ENCODE measurements at places on chromosomes 1 and 21.

- DNase-seq = no peak
These were observed 95.1 kb downstream of the WDR4 start for GRCh38 chr21:42784276-42784675.

DNA sequence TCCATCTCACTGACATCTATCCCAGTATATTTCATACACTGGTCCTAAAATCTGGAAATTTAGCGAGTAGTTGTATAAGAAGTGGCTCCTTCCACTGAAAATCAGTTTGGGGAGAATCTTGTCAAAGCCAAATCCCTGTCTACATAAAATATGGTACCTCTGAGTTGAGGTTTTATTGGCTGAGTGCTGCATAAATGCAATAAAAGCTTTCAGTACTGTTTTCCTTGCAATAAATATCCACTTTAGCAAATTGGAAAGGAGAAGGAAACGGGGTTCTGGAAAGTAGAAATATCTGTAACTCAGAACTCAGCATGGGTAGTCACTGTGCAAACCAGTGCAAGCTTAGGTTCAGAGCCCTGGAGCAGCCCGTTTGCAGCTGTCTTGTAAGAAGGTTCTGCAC lies 580.2 kb downstream of the SMYD3 start:
- no peak for DNase-seq

DNA sequence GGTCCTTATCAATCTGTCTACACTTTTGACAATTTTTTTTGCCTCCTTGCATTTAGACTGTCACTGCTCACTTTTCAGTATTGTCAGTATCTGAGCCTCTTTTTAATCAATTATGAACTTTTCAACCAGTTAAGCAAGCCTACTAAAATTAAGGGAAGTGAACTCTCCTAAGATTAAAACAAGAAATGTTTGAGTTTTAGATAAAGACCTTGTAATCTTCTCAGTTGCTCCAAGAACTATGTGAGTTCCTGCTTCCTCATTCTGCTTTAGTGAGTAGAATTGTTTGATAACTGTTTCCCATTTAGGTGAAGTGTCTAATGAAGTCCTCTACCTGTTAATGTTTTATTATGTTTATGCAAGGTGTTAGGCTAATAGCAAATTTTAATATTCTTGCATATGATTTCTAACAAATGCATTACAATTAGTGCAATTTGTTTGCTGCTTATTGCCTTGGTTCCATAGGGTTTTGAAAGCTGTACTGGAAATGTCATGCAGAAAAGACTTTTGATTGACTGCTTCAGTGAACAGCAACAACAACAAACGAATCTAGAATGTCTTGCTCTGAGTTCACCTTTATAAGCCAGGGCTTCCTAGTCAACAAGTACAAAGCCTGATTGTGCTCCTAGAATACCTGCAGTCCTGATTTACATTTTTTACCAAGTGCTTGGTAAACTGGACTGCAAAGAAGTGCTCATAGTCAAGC lies 40.9 kb downstream of the PLA2G4A start:
- DNase-seq = no peak

DNA sequence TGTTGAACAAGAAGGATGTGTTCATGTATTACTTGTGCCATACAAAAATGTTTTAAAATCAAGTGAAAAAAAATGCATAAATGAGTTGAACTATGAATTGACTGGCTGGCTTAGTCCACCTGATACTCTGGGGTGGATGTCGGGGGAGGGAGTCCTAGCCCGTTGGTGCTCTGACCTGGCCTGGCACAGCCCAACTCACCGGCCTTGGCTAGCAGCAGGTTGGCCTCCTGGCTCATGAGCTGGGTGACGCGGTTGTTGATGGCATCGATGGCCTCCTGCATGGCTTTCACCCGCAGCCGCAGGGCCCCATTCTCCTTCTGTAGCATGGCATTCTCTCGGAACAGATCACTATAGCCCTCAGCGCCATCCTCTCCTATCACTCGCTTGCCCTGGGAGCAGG lies 21.6 kb downstream of the KIF21B start:
- no peak for DNase-seq

DNA sequence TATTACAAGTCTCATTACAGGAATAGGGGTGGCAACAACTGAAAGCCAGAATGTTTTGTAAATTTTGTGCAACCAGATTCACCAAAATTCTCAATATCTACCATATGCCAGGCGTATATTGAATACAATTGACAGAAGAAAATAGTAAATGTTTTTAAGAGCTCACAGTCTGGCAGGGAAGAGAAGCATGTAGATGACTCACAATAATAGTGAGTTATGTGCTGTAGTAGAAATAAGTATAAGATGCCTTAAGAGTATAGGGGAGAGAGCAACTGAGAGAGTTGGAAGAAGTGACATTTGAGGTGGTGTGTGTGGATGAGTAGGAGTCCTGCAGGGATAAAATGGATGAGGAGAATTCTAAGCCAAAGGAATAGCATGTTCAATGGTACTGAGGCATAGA lies 170.5 kb upstream of the FGGY start:
- DNase-seq = no peak

DNA sequence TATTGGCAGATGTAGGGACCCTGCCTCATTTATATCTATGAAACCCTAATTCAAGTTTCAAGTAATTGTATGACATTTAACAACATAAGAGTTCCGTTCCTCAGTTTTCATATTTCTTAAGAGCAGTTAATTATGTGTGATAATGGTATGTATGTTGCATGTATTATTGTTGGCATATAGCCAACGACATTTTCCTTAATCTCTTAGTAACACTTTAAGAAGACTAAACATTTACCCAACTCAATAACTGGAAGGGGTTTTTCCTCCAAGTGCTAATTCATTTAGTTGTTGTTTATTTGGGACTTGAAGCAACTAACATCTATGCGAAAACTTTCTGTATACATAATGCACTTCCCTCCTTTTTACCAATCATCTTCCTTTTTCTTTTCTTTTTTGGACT lies 1.5 kb upstream of the RALGPS2 start:
- DNase-seq = no peak

- peak; percentile 70 for DNase-seq
These were observed 66.4 kb upstream of the BTG3 start for GRCh38 chr21:17679002-17679600.

GRCh38 chr1:13619909-13620308 lies 36.3 kb downstream of the PDPN start:
- DNase-seq = no peak

DNA sequence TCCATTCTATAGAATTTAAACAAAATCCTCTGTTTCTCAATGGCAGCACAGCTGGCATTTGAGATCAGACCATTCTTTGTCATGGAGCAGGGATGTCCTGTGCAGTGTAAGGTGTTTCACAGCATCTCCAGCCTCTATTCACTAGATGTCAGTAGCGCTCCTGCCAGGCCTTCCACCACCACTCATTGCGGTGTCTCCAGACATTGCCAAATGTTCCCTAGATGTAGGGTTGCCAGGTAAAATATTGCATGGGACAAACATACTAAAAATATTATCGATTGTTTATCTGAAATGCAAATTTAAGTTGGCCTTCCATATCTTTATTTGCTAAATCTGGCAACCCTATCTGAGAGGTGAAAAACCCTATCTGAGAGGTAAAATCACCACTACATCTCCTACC lies 11.7 kb downstream of the ITLN2 start:
- no peak for DNase-seq

DNA sequence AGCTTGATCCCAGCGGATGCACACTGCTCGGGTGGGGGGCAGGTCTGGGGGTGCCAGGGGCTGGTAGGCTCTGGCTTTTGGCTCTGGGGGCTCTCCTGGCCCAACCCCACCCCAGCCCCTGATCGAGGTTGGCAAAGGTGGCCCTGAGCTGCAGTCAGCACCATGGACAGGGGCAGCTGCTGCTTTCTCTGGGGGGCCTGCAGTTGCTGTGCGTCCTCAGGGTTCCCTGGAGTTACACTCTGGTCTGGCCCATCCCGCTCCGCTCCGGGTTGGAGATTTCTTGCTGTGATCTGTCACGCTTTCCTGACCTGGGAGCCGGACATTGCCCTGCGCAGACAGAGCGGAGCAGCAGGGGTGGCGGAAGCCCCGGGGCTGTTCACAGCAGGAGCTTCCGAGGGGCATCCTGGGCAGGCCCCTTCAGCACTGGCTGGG lies 8.0 kb upstream of the PLCH2 start:
- no peak for DNase-seq

- DNase-seq = no peak
These were observed 76.7 kb downstream of the PATJ start for GRCh38 chr1:61818992-61819391.

- no peak for DNase-seq
These were observed 4.7 kb upstream of the STK40 start for GRCh38 chr1:36390411-36390810.

DNA sequence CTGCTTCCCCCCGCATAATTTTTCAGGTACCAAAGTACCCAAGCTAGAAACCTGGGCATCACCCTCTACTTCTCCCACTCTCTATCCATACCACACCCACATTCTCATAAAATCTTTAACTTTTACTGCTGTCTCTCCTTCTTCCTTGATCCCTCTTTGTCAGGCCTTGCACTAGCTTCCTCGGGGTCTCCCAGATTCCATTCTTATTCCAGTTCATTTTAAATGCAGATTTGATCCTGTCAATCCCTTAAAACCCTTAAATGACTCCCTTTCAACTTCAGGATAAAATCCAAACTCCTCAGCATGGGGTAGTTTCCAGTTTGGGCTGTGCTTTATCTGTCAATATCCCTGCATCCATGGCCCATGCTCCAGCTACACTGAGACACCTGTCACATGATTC lies 343.5 kb downstream of the PBX1 start:
- DNase-seq = no peak

DNA sequence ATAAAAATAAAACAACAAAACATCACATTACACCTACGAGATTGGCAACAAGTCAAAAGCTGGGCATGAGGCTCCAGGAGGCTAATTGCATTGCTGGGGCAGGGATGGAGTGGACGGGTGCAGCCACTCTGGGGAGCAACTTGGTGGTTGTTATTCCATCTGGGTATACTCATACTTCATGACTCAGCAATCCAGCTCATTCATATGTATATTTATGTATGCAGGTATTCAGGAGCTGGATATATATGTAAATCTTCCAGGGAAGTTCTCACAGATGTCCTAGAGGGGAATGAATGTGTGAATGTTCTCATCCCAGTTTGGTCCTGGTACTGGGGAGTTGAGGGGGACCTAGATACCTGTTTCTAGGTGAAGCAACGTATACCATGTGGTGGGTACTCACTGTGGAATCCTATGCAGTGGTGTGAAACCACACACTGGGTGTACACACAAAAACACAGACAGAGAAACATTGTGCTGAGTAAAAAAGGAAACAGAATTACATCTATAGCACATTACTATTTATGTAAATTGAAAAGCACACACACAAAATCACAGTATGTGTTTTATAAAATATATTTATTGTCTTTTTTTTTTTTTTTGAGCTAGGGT lies 79.7 kb upstream of the RAB4A start:
- no peak for DNase-seq

- no peak for DNase-seq
These were observed 10.2 kb downstream of the SH3BP5L start for GRCh38 chr1:248815407-248816034.

DNA sequence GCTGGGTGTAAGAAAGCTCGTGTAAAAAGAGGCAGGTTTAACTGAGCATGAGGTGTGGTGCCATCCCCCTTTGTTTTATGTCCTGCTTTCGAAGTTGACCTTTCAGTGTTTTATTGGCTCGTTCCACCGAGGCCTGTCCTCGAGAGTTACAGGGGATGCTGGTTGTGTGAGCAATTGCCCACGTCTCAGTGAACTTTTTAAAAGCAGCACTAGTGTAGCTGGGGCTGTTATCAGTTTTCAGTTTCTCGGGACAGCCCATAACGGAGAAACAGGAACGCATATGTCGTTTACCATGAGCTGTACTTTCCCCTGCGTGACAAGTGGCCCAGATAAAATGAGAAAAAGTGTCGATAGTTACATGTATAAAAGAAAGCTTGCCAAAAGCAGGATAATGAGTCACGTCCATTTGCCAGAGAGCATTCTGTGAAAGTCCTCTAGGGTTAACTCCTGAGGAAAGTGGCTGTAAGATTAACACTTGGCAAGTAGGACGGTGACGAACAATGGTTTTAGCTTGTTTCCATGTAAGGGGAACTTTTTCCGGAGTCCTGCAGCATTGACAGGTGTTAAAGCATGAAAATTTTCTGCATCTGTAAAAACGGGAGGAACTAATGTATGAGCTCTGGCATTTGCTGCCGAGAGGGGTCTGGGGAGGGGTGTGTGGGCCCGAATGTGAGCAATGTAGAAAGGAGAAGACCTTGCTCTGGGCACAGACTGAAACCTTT lies 7.8 kb upstream of the LRRC47 start:
- no peak for DNase-seq

DNA sequence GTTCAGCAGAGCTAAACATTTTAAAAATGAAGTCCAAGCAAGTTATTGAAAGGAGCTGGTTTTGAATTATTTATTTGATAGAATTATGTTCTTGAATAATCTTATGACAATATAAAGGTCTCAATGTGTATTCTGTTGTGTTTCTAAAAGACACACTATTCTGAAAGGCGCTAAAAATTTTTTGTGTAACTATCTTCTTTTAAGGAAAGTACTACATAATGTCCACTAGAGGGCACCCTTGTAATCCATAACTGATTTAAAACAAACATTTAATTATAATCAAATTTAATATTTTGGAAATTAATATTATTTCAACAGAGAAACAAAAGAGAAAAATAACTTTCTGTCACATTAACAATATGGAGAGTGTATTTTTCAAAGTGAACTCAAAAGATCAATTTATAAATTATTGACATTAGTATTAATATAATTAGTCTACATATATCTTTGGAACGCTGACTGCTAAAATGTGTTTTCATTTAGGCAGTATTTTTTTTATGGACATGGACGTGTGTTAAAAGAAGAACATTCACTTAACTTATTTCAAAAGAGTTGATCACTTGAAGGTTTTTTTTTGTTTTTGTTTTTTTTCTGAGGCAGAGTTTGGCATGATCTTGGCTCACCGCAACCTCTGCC lies 248.4 kb downstream of the DENND1B start:
- peak; percentile 14 for DNase-seq

DNA sequence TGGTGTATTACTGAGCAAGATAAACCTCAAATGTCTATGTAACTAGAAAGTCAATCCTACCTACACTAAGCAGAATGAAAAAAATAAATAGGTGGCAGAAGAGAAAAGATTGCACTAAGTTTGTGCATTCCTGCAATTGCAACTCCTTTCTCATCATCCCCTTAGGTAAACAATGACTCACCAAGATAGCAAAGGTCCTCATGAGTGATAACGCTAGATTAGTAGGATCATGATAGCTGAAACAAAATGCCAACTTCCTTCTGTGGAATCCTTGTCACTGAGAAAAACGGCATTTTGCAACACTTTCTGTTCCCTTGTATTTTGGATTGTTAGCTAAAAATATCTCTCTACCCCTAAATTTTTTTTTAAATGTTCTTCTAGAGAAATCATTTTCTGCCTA lies 20.0 kb upstream of the FCER1A start:
- DNase-seq = no peak

DNA sequence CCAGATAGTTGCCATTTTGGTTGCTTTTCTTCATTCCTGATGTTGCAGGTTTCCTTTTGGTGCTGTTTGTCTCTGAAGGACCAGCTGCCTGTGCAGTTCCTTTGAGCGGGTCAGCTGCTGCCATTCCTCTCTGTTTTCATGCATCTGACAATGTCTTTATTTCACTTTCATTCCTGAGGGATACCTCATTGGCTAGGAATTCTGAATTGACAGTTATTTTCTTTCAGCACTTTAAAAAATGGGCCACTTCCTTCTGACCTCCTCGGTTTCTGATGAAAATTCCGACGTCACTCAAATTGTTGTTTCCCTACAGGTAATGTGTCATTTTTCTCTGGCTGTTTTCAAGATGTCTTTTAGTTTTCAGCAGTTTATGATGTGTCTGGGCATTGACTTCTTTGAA lies 24.8 kb downstream of the CCSAP start:
- no peak for DNase-seq

All from activated CD4-positive, alpha-beta T cell treated with anti-CD3 and anti-CD28 coated beads, Interleukin-2, amount 50 U/mL, for 16 hours (primary cell).